ENCODE measurements at places on chromosomes 3 and 15.

- DNase-seq: no peak
Measured at GRCh38 chr15:67185621-67186225, 68.7 kb downstream of the AAGAB start.

GRCh38 chr15:41983621-41984571 lies 11.5 kb upstream of the EHD4 start:
- DNase-seq: no peak

DNA sequence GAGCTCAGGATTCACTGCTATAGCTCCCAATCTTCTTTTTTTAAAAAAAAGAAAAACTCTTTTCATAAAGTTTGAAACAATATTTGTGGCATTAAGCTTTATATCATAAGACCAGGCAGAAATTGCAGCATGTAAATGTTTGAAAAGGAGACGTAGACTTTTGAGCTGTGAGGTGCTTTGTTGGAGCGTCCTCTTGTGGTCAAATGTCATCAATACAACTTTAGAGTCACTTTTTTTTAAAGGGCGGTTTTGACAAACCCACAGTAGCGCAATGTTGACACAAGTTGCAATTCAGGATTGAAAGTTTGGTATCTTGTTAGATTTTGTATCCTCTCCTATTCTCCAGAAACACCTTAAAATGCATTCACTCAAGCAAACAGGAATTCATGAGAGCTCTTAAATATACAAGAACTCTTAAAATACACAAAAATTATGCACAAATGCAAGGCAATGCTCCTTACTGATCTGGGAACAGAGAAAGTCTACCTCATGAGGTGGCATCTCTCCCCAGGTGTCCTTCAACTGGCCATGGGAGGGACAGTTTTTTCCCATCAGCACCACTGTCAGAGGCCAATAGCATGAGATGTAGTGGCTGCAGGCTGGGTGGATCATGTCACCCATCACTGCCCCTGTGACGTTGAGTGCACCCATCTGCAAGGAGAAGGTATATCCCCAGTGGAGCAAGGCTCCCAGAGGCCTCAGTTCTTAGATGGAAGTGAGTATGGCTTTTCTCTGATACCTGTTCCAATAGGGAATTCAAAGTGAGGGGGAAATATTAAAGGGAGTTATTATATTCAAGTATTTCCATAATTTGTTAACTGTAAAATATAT lies 70.7 kb downstream of the ANXA2 start:
- DNase-seq: peak; percentile 61

DNA sequence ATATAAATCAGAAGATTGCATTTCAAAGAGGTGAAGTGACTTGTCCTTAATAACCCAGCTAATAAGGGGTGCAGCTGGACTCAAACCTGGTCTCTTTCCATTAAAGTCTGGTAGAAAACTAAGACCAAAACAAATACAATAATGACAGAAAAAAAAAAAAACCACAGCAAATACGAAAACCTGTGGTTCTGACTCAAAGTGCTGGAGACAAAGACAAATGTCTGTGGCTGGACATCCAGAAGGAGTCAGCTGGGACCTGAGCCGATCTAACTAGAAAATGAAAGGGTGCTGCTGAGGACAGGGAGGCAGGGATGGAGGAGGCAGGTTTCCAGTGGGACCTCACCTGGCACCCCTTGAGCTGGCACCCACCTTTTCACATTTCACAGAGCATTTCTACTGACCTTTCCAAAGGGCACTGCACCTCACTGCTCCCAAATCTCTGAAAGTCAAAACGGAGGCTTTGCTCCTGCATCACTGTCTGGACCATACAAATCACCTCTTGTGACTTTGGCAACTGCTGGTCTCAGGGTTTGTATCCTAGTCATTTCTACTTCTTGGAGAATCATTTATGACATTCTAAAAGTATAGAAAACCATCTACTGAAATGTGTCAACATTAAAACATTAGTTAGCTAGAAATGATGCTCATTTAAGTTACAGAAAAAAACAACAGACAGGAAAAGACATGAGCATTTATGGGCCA lies 61.7 kb downstream of the CCNL1 start:
- DNase-seq: no peak

DNA sequence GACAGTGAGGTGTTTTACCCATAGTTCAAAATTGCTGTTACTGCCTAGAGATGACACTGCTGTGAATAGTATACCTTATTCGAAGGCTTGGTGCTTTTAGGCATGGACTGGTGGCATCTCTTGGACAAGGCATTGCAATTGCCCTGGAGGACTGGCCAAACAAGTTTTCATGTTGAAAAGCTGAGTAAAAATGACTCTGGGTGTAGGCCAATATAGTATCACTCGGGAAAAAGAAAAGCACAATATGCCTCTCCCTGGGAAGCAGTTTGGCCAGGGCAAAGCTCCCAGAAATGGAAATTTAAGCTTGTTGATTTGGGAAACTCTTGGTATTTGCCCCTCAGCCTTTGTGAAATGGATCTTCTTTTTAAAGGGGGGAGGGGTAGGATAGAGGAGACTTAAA lies 54.8 kb downstream of the ZNF609 start:
- DNase-seq: peak; percentile 48

- DNase-seq: peak; percentile 40
Measured at GRCh38 chr15:72375501-72375845, 341 bp downstream of the HEXA start.

Data from bronchial epithelial cell (primary cell).